Progenitor cell of endocrine pancreas (in vitro differentiated cells): ENCODE measurements at places on chromosomes 3 and 15.
A peak's percentile ranks its signal among the peaks of the same experiment; 100 is the strongest.

- DNase-seq, result no peak
These were observed 384.6 kb upstream of the ALCAM start for GRCh38 chr3:104982130-104982529.

DNA sequence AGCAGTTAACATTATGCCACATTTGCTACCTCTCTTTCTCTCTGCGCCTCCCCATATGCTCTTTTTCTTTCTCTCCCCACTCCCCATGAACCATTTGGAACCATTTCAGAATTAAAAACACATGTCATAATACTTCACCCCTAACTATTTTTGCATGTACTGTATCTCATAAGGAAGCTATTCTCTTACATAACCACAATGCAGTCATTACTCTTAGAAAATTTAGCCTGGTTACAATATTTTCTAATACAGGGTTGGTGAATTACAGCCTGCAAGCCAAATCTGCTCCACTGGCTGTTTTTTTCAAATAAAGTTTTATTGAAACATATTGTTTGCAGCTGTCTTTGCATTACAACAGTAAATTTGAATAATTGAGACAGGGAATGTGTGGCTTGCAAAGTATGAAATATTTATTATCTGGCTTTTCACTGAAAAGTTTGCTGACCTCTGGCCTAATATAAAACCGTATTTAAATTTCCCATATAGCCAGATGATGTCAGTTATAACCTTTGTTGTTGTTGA, 62.8 kb downstream of the SGO1 start:
- no peak for DNase-seq

DNA sequence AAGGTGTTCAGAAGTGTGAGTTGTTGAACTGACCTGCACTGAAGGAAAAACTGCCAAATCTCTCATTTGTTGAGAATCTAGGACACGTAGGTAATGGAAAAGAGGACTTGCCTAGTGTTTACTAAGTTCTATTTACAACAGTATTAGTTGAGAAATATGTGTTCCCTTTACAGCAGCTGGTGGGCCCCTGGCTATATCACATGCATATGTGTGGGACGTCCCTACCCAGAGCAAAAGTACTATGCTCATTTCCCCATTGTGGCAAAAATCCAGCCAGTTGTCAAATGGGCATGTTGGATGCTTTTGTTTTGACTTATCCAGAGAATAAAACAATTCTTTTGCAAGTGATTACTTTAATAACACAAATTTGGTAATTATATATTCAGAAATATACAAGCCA, 113.3 kb upstream of the PTX3 start:
- no peak for DNase-seq

DNA sequence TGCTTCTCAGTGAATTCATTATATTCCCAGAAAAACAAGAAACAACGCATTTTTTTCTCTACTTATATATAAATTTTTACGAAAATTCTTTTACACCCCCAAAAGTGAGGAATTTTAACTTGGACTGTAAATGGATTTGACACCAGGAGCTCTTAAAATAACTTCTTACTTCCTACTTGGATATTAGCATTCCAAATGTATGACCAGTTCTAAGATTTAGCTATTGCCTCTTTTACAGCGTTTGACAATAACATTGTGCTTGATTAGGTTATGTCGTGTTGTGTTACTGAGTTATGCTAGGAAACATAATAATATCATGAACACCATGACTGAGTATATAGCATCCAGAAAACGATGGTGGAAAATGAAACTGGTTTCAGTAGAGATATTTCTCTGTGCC, 177.0 kb downstream of the CNTN6 start:
- DNase-seq, result no peak

DNA sequence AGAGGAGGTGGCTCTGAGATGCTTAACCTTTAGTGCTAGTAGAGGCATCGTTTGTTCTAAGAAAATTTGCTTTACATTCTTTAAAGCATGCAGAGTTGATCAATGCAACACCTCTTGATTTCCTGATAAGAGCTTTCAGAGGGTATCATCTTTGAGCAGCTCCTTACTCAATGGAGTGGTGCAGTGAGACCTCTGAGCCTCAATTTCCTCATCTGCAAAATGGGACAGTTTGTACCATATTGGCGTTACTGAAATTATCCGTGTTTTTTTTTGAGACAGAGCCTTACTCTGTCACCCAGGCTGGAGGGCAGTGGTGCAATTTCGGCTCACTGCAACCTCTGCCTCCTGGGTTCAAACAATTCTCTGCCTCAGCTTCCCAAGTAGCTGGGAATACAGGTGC, 1.6 kb upstream of the TMEM42 start:
- no peak for DNase-seq

DNA sequence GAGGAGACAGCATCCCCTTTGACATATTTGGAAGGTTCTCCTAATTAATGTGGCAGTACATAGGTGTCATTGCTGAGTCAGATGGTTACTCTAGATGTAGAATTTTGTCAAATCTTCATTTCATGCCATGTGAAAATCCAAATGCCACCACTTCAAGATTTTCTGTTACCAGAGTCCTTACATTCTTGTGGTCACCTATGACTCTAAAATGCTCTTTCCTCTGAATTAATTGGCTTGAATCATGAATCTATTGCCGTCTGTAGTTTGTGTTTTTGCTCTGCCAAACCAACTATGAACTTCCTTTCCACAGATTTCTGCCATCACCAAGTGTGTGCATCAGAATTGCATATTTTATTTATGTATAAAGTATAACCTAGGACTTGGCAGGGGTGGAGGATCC, 269.4 kb upstream of the ZPLD1 start:
- DNase-seq, result no peak

GRCh38 chr3:105845488-105845887, 23.3 kb downstream of the CBLB start:
- no peak for DNase-seq

- DNase-seq, result no peak
These were observed 4.8 kb downstream of the TKT start for GRCh38 chr3:53250881-53251605.

- no peak for DNase-seq
These were observed 51.1 kb upstream of the SPATA12 start for GRCh38 chr3:57009367-57009766.

DNA sequence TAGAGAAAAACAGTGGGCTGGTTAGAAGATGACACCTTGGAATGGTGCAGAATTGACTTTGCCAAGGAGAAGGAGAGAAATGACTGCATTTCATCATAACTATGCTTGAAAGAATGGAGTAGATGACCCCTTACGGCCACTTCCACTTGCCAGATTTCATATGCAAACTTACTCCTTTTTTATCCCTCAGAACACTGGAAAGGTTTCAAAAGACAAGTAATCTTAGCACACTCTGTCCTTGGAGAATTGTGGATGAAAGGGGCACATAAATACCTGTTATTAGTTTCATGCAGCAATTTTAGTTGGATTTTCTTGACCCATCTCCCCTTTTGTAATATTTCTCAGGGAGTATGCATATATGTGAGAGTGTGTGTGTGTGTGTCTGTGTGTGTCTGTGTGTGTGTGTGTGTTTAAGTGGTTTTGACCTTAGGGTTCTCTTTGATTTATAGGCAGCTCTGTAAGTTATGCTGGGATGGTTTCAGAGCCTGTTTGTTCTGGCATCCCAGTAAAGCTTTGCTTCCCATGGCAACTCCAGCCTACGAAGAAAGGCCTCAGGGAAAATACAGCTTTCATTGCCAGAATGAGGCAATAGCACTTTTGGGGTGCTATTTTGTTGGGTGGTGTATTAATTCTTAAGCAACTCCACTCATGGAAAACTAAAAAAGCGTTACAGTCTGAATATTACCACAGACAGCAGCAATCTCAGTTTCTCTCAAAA, 122.2 kb upstream of the TP63 start:
- no peak for DNase-seq

GRCh38 chr3:148697306-148698189, at the start of gene AGTR1:
Gene AGTR1, plus strand, starts transcription at chr3:148697903. Its CDS starts 43,133 bp downstream, at chr3:148741036.
- peak; percentile 63 for DNase-seq

- DNase-seq, result no peak
These were observed 155.5 kb downstream of the GOLIM4 start for GRCh38 chr3:167940241-167940640.

GRCh38 chr3:149860881-149861280, 47.9 kb downstream of the RNF13 start:
- no peak for DNase-seq

GRCh38 chr3:177595530-177596188, 398.4 kb upstream of the TBL1XR1 start:
- DNase-seq, result no peak

GRCh38 chr3:25536521-25537391, 108.7 kb downstream of the RARB start:
- no peak for DNase-seq

DNA sequence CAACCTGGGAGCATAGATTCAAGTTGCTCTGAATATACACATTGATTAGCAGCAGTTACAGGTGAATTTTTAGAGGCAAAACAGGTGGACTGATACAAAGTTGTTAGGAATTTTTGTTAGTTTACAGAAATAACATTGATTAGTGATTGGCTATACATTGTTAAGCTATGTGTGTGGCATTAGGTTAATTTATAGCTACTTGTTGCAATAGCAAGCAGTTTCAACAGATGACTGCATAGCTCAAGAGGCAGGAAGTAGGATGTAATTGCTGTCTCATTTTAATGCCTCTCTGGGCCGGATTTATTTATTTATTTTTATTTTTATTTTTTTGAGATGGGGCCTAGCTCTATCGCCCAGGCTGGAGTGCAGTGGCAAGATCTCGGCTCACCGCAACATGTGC, 99.7 kb downstream of the TCF12 start:
- DNase-seq, result no peak

- DNase-seq, result no peak
These were observed 2.7 kb upstream of the PLCL2 start for GRCh38 chr3:16881896-16882630.

DNA sequence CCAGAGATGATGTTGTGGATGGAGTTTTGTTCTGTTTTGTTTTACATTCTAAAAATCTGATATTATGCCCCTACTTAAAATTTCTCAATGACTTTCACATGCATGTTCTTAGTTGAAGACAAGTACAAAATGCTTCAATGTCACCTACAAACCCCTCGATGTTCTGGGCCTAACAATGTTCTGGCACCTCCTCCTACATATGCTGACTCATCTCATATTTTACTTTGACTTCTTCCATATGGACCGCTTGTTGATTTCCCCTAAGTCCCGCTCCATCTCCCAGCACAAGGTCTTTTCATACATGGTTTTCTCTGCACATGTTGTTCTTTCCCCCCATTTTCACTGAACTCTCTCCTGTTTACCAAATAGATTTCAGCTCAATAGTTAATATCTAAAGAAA, 441.4 kb downstream of the CNTN6 start:
- no peak for DNase-seq

GRCh38 chr15:66907826-66908743, 157.3 kb upstream of the SMAD3 start:
- DNase-seq, result no peak

DNA sequence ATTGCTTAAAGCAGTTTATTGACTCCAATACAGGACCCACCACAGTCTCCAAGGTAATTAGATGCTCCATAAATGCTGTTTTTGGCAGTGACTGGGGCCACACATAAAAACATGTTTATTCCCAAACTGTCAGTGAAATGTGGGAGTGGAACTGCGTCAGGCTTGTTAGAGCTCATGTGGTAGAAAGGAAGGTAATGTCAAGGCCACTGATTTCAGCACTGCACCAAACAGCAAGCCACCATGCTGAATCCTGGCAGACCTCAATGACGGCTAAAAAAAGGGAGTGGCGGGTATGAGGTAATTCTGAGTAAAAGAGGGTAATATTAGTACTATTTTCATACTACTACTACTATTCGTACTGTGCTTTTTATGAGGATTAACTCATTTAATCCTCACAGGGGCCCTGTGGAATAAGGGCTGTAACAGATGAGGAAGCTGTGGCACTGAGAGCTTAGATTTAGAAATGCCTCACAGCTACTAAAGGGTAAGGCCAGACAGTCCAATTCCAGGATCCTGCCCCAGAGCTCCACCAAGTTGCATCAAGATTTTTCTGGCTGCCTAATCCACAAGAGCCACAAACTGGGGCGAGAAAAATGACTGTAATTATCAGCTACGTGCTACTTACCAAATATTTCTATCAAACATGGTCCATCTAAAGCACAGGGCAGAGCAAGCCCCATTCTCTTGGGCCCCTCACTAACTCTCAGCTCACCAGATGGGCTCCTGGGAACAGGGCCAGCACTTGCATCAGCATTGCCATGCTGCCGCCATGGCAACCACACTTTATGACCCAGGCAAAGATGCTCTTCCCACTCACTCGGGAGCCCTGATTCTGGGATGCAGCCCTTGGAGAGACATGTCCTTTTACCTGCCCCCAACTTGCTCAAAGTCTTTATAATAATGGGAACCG, 83.6 kb upstream of the SPATA12 start:
- DNase-seq, result no peak

- DNase-seq, result no peak
These were observed 16.9 kb upstream of the KNG1 start for GRCh38 chr3:186700267-186700666.

- no peak for DNase-seq
These were observed 38.9 kb downstream of the EFCAB12 start for GRCh38 chr3:129389572-129389937.
